CD4-positive, alpha-beta T cell treated with Interferon alpha-2 for 1 hour (primary cell): ENCODE measurements at places on chromosomes 12 and 14.

- no peak for DNase-seq
These were observed 18.9 kb downstream of the SDS start for GRCh38 chr12:113384778-113385177.

DNA sequence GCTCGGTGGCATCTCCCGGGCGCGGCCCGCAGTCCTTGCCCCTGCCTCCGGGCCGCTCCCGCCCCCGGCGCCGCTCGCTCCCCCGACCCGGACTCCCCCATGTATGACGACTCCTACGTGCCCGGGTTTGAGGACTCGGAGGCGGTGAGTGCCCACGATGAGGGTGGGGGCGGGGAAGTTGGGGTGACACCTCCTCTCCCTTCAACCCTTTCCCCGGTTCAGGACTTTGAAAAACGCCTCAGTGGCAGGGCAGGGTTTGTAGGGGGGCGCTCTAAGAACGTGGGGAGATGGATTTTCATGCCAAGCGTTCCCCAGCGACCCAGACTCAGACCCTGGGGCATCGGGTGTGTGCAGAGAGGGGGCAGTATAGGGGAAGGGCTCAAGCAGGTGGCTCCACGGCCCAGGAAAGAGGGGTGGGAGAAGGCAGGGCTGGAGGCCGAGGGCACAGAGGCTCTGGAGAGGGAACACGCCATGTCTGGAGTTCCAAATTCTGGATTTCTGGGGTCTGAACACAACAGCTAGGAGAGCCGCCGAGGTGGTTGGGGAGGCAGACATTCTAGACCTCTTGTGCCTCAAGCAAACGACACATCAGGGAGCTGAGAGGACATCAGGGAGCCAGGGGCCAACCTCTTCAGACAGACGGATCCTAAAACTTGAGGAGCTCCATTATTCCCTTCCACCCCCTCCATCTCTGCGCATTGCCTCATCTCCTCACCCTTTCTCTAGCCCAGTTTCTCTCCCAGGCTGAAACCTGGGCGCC is 715 bp downstream of the CACNB3 start:
- no peak for DNase-seq

DNA sequence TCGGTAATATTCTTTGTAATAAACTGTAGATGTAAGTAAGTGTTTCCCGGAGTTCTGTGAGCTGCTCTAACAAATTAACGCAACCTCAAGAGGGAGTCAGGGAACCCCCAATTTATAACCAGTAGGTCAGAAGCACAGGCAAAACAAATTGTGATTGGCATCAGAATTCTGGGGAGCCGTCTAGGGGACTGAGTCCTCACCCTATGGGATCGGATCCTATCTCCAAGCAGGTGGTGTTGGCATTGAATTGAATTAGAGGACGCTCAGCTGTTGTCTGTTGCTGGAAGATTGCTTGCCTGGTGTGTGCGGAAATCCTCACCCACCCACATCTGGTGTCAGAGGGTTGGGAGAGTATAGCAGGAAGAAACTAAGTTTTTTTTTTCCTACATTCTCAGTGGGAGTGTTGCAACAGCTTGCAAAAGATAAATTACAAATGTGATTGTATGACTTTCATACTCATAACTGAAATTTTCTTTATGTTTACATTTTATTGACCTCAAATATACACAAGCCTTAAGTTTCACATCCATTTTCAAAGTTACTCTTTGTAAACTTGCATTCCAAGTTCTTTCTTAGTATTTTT is 5.5 kb downstream of the TMEM52B start:
- no peak for DNase-seq

- no peak for DNase-seq
These were observed 44.6 kb upstream of the VRK1 start for GRCh38 chr14:96752594-96752993.

DNA sequence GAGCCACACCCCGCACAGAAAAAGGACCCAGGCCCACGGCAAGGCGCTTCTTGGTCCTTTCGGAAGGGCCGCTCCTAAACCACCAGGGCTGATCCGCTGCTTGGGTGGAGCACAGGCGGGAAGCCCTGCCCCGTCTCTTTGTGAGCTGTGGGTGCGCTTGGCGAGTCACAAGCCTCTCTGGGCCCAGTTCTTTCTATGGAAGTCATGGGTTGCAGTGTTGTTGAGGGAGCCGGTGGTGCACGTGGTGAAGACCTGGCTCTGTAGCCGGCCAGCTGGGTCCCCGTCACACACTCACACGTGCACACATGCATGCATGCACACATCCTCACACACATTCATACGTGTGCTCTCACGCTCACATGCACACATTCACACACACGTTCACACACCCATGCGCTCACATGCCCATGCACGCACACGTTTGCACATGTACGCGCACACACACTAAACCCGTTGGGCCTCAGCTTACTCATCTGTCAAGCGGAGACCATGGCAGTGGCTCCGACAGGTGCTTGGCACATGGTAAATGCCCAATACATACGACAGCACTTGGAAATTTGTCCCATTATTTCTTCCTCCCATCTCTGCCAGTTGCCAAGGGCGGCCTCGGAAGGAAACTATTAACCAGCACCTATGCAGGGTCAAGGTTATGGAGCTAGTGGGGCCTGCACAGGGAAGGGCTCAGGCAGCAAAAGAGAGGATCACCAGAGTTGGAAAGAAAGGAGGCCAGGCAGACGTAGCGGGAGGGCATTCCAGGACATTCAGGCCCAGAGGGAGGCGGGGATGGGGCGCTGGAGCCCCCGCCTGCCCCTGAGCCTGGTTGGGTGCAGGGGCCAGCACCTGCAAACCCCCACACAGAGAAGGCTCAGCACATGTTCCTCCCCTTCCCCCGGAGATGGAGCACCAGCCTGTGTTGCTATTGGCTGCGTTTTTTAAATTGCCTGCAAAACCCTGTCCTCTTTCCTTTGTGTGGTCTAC is 96.9 kb downstream of the SETD3 start:
- DNase-seq, result no peak

DNA sequence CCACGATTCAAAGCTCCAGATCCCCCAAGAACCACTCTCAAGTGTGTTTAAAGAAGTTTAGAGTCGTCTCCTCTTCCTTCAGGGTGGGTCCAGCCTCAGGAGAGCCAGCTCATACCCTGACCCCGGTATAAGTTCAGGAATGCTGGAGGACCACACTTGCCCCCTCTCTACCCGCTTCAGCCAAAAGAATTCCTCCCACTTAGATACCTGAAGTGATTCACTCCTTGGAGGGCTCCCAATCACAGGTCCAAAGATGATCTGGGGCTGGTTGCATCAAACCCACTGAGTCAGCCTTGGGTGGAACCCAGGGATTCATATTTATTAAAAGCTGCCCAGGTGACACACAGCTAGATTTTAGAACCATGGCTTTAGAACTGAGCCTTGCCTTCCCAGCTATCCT is 133.5 kb upstream of the PARP11 start:
- no peak for DNase-seq

DNA sequence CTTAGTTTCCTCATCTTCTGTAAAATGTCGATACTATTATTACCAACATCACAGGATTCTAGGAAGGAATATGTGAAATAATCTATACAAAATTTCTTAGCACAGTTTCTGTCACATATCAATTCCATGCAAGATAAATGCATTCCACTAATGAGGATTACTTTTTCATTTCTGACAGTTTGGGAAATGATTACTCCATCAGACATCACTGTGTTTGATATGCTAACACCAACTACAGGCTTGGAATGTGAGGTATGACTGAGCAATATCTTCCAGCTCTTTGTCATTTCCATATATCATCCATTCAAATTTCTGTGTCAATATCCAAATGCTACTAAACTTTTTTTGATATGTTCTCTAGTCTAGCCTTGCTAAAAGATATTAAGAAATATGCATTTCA is 111.2 kb upstream of the PTPRQ start:
- no peak for DNase-seq

DNA sequence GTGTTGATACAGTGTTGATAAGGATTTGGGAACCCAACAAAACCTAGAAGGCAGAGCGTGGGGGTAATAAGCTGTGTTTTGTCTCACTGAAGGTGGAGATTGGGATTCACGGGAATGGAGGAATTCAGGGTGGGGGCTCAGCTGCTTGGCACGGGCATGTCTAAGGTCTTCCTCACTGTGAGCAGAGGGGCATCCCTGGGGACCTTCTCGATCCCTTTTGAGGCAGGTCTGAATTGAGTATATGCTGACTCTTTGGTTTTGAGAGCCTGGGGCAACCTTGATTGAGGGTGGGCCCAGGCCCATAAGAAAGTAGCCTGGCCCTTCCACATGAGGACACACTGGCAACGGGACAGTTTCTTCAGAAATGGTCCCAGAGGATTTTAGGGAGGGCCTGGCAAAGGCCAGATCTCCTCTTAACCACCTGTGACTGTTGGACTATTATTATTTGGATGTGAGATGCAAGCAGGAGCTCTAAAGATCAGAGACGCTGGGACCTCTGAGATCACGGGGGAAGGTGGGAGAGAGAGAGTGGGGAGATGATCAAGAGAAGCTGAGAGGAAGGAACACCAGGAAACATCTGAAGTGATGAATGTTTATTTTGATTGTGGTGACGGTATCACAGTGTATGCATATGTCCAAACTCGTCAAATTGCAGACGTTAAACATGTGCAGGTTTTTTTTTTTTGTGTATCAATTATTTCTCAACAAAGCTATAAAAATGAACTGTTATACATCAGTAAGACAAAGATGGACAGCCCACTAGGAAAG is 48.4 kb downstream of the SMIM41 start:
- no peak for DNase-seq

DNA sequence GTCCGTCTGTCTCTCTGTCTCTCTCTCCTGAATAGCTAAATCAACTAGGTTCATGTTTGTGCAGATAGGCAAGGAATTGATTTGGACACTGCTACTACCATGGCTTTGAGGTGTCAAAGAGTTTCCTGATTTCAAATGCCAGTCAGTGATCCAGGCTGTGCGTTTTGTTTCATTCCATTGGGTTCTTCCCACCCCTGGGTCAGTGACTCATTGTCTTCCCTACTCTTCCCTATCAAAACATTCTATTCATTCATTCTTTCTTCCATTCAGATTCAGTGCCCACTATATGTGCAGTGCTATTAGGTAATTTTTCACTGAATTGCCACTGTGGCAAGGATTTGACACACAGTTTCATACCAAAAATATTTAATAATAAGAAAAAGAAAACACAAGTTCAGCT is 50.4 kb downstream of the RPH3A start:
- DNase-seq, result no peak
